ENCODE measurements at places on chromosomes 11 and 22.

GRCh38 chr22:24516301-24516737 lies 21.2 kb downstream of the UPB1 start:
- no peak for DNase-seq

- no peak for DNase-seq
These were observed 35.4 kb downstream of the CD82 start for GRCh38 chr11:44600839-44601383.

- DNase-seq = no peak
These were observed at the start of gene LRFN4 for GRCh38 chr11:66856496-66857233. LRFN4 (plus strand) TSS chr11:66857064; CDS start chr11:66857745, 681 bp downstream.

DNA sequence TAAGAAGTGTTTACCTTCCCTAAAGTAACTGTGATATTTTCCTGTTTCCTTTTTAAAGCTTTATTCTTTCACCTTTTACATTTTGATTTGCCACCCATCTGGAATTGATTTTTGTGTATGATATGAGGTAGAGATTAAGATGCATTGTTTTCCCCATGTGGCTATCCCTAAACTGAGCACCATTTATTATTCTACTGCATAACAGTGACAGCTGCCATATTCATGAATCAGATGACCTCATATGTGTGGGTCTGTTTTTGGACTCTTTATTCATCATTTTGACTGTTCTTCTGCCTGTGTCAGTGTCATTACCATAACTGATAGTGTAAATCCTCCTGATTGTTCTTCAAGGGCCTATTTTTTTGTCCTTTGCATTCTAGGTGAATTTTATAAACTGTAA lies 50.8 kb downstream of the HIPK3 start:
- no peak for DNase-seq

GRCh38 chr11:35141571-35141971 lies 2.6 kb downstream of the CD44 start:
- DNase-seq = no peak

DNA sequence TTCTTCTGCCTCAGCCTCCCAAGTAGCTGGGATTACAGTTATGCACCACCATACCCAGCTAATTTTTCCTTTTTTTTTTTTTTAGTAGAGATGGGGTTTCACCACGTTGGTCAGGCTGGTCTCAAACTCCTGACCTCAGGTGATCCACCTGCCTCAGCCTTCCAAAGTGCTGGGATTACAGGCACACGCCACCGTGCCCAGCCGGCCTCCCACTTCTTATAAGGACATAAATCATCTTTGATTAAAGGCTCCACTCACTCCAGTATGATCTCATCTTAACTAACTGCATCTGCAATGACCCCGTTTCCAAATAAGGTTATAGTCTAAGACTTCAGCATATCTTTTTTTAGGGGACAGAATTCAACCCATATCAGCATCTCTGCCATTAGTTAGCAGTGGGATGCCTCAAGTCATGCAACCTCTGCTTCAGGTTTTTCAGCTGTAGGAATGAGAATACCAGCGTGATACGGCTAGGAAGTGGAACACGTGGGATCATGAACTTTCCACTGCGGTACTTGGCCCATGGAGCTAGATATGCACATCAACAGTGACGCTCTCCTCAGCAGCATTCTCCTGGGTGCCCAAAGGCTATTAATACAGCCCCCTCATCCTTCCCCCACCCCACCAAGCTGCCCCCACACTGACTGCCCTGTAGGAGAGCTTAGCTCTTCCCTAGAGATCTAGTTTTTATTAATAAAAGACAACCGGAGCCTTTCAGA lies 41.4 kb downstream of the MCHR1 start:
- DNase-seq = no peak

GRCh38 chr22:37640591-37641560 lies 1.4 kb downstream of the SH3BP1 start:
- no peak for DNase-seq

DNA sequence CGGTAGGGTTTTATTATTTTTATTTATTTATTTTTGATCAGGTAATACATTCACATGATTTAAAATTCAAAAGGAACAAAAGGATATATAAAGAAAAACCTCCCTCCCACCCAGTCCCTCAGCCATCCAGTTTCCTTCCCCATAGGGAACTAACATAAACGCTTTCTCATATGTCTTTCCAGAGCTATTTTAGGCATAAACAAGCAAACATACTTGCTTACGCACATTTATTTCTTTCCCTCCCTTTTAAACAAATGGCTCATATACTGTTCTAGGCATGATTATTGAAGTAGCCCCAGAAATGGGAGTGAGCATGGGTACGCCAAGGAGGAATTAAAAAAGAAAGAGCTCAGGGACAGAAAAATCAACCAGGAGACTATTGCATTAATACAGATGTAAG lies 63.7 kb downstream of the LIF start:
- no peak for DNase-seq

GRCh38 chr11:121104312-121104762 lies 3.3 kb downstream of the TECTA start:
- DNase-seq = no peak

DNA sequence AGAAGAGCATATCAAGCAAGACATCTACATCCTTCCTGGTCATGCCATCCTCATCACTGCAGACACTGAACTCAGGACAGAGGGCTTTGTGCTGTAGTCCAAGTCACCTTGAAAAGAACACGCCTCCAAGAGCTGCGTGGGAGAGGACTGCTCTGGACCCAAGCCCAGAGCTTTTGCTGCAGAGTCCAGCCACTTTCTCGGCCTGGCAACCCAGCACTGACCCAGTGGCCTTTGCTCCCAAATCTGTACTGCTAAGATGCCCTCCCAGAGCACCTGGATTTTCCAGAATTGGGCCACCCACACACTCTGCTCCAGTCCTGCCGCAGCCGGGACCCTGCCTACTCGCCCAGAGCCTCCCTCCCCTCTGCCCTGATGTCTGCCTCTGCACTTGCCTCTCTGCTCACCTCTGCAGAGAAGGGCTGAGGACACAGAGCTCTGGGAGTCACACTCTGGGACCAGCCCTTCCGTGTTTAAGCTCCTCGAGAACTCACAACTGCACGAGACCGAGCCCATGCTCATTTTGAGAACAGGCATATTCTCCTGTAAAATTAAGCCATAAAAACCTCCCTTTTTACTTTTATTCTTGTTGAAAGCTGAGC lies 83.8 kb upstream of the CSNK2A3 start:
- no peak for DNase-seq

DNA sequence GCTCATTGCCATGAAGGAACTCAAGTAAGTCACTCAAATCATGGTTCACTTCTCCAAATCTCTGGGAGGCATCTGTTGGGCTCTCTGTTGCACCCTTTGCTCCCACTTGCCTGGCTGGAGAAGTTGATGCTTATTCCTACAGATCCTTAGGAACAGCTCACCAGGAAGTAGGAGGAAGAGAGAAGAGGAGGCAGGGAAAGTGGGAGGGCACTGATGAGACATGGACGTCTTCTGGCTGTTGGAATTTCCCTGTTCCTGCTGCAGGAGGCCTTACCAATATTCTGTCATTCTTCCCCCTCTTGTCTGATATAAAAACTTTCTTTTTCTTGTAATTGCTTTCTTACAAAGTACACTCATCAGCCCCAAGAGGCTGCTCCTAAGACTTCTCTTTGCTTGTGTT lies 13.6 kb downstream of the POLR2F start:
- no peak for DNase-seq

DNA sequence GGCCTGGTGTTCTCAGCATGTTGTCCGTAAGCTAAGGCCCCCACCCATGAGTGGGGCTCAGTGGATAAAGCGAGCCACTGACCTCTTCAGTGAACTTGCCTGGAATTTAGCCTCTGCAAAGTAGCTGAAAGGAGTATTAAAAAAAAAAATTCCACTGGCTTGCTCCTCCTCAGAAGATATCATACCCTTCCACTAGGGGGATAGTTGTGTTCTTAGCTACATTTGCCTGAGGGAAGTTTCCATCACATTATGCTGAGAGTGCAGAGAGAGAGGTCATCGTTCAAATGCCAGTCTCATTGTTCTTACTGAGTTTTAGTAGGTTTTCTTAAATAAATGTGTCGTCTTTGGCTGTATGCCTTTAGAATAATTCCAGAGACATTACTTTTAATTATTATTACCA lies 879.7 kb downstream of the JRKL start:
- no peak for DNase-seq

GRCh38 chr11:134485316-134485715 lies 73.3 kb upstream of the B3GAT1 start:
- DNase-seq = no peak

DNA sequence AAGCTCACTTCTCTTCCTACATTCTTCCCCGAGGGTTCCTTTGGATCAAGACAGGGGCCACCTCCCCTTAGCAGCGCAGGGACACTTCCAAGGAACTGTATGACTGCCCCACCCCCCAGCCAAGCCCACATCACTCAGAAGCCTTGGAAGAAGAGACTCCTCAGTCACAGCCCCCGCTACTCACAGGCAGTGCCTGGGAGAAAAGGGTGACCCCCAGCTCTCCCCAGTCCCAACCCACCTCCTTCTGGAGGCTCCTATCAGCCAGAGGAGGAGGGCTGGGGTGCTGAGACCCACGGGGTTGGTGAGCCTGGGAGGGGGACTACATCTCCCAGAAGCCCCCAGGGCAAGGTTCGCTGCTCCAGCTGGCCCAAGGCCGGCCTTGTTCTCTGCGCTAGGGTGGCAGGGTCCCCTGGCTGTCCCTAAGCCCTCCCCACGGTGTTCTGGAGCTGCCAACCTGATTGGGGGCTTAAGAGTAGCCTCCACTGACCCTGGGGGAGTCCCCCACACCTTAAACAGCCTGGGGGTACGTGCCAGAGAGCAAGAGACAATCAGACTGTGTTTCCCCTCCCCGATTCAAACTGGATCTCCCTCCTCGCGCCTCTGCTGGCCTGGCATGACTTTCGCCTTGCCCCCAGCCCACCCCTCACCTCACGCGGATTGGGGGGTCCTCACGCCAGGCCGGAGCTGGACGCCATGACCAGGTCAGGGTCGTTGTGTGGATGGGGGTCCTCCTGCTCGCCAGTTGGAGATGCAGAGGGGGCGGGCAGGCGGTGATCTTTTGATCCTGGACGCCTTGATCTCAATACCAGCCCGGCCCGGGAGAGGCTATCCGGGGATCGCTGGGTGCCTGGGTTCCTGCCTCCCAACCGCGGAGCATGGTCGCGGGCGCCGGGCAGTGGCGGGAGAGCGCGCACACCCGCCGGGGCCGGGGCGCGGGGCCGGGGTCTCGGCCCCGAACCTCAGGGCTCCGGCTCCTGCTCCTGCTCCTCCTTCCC lies 838 bp downstream of the BCL9L start:
- DNase-seq = no peak

DNA sequence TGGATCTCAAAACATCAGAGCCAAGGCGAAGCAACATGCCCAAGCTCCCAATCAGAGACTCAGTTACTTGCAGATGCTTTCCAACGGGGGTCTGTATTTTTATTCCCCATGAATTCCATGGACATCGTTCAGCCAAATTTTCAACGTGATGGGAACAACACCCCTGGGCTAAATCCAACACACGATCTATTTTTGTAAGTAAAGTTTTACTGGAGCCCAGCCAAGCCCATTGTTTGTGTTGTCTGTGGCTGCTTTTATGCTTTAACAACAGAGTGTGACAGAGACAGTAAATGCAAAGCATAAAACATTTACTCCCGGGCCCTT lies 33.7 kb downstream of the SLC5A1 start:
- DNase-seq = no peak

DNA sequence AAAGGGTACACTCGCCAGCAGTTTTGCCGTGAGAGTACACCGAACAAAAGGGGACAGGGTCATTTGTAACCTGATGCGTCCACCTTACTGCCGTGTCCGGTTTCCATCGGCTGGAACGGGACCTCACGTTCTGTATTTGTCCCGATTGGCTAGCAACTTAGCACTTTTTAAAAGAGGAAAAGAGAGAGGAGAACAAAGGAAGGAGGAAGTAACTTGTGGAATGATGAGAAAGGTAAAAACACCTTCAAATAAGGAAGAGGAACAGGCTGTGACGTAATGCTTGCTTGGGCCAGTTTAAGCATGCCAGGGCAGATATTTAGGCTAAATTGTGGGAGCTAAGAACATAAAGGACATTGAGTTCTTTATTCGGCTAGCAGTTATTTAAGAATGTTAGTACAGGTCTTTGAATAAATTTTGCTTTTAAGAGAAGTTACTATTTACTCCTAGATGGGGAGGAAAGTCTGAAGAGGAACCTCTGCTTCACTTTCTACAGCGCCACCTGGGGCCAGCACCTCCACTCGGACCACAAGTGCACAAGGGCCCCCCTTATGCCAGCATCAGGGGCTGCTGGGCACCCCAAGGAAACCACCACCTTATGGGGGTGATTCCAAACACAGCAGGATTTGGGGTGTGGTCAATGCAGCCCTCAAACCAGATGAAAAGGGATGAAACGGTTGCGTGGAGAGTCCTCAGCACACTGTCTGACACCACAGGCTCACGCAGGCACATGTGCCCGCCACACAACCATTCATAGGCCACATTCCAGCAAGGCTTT lies 5.8 kb downstream of the ARSA start:
- no peak for DNase-seq

DNA sequence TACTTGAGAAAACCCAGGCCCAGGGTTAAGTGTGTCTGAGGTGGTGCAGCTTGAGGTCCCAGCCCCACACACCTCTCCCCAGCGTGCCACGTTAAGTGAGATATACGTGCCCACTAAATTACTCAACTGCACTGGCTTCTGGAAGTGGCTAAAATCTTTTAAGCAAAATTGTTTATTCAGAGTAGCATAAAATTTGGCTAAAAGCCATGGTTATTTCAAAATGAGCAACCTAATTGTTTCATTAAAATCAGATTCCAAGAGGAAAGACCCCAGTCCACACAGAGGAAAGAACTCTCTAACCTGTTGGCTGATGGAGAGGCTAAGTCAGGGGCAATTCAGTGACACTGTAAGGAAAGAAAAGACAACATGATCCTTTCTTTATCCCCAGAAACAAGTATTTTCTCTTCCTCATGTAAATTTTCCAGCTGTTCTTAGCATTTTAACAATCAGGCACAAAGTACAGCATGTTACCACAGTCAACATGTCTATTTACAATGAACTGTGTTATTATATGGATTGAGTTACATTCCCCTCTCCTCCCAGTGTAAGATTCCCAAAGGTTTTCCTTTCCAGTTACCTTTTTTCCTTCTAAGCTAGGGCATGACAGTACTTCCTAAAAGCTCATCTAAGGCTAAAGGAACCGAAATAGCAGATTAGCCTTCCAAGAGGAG lies 26.6 kb downstream of the NUP50 start:
- no peak for DNase-seq

- no peak for DNase-seq
These were observed 14.0 kb downstream of the MICALL1 start for GRCh38 chr22:37920126-37920525.

DNA sequence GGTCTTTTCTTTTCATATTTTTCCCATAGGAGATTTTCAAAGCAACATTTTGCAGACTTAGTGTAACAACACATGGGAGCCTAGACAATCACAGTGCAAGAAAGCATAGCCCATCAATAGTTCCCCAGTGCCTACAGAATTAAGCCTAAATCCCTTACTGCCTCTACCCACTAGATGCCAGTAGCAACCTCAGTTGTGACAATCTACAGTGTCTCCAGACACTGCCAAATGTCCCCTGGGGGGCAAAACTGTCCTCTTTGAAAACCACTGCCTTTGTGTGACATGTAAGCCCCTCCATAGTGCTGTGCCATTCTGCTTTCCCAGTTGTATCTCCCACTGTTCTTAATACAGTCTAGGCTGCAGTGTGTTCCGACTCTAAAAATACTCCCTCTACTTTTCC lies 1329.0 kb downstream of the LRRC4C start:
- DNase-seq = no peak

- DNase-seq = no peak
These were observed 418.6 kb downstream of the FAM181B start for GRCh38 chr11:82315093-82315492.

- no peak for DNase-seq
These were observed 105.2 kb upstream of the TMEM45B start for GRCh38 chr11:129710423-129710822.

All from omental fat pad (tissue), 4 donors.